ENCODE measurements at places on chromosomes 13 and 19.

DNA sequence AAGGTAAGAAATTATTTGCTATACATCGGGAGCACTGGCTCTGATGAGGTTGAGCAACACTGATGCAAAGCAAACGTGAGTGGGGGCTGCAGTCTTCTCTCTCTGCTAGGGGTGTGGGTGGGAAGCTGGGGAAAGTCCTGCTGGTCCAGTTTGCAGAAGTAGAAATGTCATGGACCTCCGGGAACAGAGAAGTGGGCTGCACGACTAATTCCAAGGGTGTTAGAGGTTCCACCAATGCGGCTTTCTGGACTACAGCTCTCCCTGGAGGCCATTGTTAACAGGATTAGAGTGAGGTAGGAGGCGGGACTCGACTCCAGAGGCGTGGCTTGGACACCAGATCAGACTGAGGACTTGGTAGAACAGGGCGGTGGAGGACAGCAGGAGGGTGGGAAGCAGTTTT is 5.7 kb upstream of the FBXO27 start:
- no peak for DNase-seq

GRCh38 chr13:112726016-112726767 is 36.4 kb downstream of the ATP11A start:
- no peak for DNase-seq

DNA sequence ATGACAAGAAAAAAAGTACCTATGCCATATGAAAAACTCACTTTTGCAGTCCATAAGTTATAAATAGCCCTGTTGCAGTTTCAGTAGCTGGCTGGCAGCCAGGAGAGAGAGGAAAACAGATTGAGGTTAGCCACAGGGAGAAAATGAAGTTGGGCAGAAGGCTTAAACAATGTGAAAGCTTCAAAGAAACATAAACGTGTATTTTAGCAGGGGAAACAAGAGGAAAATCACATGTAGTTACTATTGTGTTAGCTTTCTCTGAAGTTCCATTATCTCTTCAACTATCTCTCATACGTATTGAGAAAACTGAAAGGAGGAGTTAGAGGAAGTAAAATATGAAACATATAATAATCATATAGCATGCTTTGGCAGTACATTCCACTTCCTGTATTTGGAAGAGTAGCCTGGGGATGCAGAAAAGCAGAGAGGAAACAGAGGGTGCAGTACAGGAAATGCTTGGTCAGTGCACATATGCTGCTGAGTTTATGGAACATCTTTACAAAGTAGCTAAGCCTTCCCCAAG is 1551.1 kb downstream of the EFNB2 start:
- peak; percentile 62 for DNase-seq

DNA sequence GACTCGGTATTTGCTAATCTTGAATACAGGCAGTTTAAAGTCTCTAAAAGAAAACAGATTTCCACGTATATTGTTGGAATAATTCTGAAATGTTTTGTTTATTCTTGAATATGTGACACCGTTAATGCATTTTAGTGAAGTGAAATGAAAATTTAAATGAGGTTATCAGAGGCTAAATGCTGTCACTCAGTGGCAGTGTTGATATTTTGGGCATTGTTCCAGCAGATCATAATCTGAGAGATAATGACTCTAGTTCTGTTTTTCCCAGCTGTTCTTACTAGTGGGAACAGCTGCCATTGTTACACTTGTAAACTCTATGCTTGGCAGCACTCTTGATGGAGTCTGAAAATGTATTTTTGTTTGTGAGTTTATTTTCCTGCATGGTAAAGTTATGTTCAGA is 365.6 kb upstream of the SLC10A2 start:
- DNase-seq, result no peak

- no peak for DNase-seq
Observed at GRCh38 chr19:22601906-22602630, 32.1 kb upstream of the ZNF492 start.

DNA sequence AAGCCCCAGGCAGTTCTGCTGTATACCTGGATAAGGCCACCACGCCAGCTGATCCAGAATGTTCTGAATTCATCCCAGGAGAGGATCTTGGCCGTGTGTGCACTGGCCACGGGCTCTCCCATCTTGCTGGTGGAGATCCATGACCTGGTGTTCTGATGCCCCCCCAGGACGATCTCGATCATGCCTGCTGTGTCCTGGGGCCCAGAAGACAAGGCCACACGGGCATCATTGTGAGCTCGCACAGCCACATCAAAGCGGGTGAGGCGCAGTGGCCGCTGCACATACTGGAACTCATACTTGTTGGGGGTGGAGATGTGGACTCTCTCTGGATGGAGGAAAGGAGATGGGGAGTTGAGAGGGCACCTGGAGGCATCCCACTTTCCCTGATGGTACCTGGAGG is 40.1 kb downstream of the F2RL3 start:
- DNase-seq, result no peak

GRCh38 chr13:50514249-50514648 is 329.2 kb downstream of the DLEU7 start:
- DNase-seq, result no peak

DNA sequence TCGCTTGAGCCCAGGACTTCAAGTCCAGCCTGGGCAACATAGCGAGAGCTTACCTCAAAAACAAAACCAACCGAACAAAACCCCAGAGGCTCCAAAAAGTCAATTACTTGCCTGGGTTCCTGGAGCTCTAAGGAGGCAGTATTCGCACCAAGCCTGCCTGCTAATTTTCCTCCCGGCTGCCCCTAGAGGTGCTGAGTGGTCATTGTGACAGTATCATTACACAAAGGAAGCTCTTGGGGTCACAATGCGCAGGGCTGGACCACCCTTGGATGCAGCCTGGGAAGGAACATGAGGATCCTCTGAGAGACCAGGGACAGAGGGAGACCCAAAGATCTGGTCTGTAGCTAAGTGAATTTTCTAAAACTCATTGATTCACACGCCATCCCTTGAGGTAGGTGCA is 8.5 kb upstream of the PEX11G start:
- DNase-seq, result no peak

DNA sequence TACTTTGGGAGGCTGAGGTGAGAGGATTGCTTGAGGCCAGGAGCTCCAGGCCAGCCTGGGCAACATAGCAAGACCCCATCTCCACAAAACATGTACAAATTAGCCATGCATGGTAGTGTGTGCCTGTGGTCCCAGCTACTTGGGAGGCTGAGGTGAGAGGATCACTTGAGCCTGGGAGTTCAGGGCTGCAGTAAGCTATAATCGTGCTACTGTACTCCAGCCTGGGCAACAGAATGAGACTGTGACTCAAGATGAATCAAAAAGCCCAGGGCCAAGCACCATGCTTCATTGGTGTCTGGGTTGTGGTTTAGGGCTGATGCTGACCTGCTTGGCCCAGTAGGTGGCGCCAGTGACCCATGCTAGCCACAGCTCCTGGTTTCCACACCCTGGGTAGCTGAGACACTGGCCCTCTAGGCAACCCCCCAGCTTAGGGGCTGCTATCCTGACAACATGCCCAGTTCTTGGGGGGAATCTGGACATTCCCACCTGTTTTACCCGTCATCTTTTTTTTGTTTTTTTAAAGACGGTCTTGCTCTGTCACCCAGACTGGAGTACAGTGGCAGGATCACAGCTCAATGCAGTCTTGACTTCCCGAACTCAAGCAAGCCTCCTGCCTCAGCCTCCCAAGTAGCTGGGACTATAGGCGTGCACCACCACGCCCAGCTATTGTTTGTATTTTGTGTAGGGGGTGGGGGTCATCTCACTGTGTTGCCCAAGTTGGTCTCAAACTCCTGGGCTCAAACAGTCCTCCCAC is 5.5 kb downstream of the CCDC124 start:
- DNase-seq, result peak; percentile 31

DNA sequence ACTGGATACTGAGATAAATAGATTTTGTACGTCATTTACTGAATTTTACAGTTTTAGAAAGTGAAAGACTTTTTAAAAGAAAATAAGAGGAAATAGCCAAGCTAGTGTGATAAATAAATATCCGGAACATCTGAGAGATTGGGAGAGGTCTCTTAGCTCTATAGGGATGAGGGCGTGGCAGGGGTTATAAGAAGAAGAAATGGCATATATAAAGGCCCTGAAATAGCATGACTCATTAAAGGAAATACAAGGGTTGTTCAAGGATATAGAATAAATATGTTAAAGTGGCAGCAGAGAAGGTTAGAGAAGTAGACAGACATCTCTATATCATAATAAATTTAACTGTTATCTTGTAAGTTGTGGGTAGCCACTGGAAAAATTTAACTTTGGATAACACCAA is 144.4 kb downstream of the MAB21L1 start:
- DNase-seq, result no peak

GRCh38 chr13:51339952-51340732 is 651 bp downstream of the SERPINE3 start:
- DNase-seq, result no peak

- no peak for DNase-seq
Observed at GRCh38 chr13:91313103-91313502, 34.4 kb upstream of the MIR17HG start.

- DNase-seq, result no peak
Observed at GRCh38 chr19:45161738-45162607, 1.2 kb upstream of the NKPD1 start.

- DNase-seq, result peak; percentile 41
Observed at GRCh38 chr13:100069278-100069677, 19.6 kb upstream of the PCCA start.

Measured in skeletal muscle cell (primary cell).